IPS DF 19.7 (cell line): ENCODE measurements at places on chromosomes 16 and 17.

DNA sequence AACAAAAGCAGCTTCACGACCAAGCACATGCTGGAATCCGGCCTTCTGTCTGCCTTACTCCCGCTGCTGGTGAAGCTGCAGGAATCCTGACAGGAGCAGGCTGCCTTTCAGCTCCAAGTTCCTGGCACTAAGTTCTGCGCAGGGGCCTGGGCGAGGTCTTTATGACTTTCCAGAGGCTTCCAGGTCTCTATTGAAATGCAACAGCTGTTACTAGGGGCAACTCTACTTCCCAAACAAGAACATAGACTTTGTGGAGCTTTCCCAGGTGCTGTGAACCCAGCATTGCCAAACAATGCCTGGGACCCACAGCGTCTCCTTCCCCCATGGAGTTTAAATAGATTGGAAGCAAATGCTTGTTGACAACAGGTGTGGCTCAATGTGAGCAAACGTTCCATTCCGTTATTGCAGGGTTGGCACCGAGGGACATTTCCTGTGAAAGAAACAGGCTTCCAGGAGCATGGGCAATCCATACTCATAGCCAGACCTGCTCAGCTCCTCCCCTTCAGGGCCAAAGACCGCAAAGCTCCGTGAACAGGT is 156.0 kb downstream of the CDH13 start:
- peak; percentile 42 for DNase-seq

DNA sequence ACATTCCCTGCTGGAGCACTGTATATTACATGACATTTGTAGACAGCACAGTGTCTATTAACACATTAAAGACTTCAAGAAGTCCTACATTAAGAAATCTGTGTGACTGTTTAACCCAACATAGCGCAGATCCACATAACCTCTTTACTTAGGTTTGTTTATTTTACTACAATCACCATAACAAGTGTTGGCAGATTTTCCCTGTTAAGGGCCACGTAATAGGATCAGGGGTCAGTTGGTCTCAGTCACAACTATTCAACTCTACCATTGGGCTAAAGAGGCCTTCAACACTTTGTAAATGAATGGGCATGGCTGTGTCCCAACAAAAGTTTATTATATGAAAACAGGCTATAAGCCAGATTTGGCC is 51.3 kb upstream of the ADORA2B start:
- DNase-seq = no peak

GRCh38 chr16:85201574-85201973 is 89.3 kb upstream of the CIBAR2 start:
- DNase-seq = no peak

DNA sequence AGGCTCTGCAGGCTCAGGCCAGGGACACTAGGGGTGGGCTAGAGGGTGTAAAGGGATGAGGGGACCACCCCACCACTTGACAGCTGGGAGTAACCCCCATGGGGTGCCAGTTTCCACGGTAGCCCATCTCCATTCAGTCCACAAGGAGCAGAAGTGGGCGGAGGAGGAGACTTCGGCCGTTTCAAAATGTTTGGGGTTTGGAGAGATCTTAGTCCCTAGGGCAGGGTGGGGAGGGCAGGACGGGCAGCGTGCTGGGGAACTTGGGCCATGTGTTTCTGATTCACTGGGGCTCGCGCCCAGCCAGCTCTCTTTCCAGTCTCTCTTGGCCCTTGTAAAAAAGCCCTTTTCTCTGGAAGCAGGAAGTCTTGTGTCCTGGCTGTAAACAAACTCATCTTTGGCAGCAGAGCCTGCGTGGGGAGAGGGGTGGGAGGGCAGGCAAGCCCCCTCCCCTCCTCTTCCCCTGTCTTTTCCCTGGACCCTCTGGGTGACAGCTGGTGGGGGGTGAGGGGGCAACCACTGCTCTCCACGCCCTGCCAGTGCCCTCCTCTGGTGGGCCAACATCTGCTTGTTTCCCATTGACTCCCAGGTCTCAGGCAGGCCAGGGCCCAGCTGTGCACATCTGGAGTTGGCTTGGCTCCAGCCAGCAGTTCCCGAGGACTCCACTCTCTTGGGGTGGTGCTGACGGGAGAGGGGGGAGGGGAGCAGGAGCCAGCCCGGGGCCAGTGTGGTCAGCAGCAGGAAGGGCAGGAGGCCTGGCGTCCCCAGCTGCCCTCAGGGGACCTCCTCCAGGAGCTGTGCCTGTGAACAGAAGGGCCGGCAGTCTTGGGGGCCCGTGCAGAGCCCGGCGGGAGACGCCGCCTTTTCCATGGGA is 8.1 kb downstream of the CYGB start:
- DNase-seq = no peak

DNA sequence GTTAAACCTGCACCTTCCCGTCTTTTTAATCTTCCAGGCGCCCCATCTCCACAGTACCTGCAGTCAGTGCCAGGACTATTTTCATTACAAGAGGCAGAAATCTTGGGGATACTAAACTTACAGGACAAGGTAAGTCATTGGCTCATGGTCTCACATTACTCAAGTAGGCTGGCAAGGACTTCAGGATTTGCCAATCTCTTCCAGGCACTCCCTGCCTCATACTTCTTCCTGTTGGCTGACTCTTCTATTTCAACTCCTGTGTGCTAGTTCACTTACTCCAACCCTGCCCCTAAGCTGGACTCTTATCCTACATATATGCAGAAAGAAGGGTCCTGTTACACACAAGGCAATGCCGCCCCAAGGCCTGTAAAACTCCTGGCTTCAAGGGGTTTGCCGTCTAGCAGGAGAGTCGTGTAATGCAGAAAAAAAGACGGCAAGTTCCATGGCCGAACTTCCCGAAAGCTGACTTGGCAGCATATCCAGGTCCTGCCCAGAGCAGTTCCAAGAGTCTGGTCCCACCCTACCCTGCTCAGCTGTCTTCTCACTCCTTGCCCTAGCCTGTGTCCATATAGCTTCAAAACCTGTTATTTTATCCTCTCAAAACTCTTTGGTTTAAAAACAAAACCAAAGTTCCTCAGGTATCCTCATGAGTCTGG is 14.8 kb downstream of the ERN1 start:
- no peak for DNase-seq

DNA sequence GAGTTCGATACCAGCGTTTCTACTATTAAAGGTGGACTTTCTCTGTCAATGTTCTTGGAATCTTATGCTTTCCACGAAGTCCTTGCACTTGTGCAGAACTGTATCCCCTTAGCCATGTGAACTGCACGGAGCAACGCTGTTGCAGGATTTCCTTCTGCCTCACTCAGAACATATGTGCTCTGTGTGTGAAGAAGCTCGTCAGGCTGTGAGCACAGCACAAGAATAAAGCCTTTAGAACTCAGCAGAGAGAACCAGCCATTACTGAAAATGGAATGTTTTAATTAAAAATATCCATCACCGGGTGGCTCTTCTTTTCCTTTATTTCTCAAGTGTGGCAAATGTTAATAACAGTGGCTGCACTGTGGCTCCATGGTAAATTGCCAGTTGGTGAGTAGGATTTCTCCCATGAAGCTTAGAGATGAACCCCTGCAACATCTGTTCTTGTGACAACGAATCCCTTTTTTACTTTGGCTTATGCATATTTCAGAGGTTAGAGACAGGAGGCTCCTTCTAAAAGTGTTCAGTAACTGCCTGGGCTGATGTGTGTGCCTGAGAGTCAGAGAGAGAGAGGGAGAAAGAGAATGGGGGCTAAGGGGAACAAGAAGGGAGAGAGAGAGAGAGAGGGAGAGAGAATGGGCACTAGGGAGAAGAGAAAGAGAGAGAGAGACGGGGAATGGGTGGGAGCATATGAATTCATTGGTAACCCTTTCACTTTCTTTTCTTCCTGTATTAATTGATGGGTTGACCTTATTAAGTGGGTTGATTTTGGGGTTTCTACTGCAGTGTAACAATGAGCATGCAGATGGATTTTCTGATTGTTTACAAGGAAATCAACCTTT is 50.0 kb downstream of the RPTOR start:
- DNase-seq = no peak

DNA sequence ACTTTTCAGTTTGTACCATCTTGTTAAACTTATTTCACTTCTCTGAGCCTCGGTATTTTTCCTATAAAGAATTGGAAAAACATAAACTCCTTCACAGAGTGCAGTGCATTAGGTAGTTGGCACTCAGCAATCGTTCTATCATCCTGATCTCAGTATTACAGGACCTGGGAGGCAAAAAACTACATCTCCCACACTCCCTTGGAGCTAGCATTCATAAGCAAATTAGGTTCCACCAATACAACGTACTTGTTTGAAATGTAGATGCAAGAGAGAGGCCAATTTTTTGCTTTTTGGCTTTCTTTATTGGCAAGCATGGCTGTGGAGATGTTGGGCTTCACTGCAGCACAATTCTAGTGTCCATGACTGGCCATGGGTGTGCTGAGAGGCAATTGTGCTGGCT is 285.2 kb downstream of the CA10 start:
- no peak for DNase-seq

DNA sequence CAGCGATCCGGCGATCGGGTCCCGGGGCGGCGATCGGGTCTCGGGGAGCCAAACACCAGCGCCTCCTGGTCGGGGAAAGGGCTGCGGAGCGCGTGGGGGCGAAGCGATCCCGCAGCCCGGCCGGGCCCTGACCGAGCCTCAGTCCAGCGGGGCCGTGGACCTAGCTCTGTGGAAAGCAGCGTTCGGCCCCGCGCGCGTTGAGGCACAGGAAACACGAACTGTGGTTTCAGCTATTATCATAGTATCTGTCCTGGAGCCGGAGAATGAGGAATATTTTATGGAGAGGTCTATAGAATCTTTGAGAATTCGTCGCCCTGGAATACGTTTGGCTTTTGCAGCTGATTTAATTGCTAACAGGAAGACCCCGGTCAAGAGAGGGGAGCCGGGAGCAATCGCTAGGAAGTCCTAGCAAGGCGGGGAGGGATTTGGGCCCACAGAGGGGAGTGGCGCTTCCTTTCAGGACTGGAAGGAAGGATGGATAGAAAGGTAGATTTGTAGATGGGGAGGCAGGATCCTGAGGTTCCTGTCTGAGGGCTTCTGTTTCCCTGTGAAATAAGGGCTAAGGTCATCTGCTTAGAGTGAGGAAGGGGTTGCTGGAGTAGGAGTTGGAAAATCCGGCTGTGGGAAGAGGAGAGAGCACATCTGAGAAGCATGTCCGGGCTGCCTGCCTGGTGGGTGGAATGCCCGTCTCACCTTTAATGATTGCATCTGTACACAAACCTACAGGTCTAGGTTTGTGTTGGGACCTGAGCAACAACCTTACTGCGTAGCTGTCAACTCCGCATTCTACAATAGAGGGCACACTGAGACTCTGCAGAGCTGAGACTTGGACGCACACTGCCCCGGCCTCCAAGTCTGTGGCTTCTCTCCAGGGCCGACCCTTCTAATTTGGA is 770 bp downstream of the CCNF start:
- DNase-seq = no peak

DNA sequence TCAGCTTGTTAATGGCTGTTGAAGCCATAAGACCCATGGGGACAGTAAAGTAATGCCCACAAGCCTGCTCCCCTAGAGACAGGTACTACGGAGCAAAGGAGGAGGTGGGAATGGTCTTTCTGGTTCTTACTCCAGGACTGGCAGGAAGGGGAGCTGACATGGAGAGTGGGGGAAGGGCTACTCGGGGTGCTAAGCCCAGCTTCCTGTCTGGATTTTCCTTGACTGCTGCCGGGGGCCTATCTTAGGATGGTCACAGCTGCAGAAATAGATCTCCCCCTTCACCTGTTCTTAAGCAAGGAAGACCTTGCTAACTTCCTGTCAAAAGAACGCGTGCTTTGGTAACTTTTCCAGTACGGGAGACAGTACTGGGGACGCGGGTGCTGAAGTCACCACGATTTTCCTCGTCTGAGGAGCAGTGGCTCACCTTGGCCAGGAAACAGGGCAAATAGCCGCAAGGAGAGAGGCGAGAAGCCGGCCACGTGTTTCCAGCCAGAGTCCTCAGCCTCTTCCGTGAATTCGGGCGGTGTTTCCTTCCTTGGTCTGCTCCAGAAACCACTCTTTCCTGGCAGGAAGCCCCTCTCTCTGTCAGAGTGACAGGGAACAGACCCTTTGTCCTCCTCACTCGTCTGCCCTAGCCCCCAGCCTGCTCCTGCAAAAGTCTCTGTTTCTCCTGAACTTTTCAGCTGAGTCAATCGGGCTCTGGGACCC is 656 bp upstream of the PRR29 start:
- DNase-seq = no peak

DNA sequence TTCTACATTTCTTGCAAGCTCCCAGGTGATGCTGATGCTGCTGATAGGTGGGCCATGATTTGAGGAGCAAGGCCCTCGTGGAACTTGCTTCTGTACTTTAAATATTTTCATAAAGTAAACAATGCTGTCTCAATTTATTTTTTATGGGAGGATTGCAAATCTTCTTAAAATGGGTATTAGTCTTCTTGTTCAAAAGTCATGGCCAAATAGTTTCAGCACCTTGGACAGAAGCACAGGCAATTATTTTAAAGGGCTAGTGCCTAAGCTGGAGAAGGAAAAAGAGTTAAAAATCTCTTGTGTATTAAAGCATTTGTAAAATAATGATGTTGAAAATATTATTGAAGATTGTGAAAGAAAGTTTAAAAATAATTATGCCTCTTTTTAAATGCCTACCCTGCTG is 50.5 kb downstream of the GPR139 start:
- no peak for DNase-seq

DNA sequence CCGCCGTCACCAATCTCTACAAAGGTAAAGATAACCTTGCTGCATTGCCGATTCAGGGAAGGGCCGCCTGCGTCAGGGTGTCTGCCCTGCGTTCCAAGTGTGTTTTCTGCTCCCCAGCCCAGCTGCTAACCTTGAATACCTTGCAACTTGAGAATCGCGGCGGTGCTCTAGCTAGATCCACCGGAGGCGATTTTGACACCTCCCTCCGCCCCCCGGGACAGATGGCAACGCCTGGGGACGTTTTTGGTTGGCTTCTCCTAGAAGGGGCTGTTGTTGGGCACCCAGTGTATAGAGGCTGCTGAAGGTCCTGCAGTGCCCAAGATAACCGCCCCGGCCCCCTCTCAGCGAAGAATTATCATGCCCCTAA is 1.5 kb downstream of the HAPSTR1 start:
- DNase-seq = no peak

DNA sequence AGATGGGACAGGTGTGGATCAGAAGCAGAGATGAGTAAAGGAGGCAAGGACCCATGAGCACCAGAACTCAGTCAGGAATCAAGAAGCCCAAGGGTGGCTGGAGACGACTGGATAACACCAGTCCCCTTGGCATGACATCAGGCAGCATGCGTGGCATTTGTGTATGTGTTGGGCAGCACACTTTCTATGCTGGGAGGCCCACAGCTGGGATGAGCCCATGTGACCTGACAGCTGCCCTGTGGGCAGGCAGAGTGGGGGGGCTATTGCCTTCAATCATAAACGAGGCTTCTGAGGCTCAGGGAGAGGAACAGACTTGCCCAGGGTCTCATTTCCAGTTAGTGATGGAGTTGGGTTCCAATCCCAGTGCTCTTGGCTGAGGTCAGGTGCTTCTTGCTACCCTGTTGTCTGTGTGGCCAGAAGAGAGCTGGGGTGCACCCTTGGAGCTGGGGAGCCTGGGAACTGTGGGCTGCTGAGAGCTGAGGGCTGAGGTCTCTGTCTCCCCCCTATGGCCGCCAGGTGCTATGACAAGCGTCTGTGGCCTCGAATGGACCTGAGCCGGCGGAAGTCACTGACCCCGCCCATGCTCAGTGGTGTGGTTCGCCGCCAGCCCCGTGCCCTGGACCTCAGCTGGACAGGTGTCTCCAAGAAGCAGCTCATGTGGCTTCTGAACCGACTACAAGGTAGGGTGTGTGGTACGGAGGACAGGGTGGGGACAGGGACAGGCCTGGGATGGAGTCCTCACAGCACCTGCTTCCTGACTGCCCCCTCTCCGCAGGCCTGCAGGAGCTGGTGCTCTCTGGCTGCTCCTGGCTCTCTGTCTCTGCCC is 7.1 kb upstream of the ORAI3 start:
- no peak for DNase-seq
